ENCODE measurements at places on chromosomes 7 and 10.

DNA sequence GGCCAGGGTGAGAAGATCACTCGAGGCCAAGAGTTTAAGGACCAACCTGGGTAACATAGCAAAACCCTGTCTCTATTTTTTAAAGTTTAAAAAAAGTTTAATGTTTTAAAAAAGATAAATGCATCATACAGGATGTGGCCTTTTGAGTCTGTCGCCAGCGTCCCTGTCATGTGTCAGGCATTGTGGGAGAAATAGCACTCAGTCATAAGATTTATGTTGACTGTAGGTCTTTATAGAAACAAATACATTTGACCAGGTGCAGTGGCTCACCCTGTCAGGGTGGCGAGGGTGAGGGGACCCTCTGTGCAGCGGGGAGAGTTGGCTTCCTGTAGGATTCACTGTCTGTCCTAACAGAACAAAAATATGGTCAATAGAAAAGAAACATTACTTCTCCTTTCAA lies 63.5 kb upstream of the SH2B2 start:
- DNase-seq: no peak

DNA sequence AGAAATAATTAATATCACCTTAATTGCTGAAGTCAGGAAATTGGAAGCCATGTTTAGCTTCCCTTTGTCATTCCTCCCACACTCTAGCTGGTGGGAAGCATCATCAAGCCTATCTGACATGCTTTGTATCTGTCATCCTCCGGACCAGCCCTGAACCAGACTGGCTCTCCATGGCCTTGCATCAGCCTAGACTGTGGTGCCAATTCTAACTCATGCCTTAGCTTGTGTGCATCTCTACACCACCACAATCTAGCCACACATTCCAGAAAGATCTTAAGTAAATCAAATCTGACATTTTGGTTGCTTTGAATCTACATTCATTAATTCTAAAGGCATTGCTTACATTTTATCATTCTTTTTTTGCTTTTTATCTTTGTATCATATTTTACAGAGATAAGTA lies 196.4 kb upstream of the VSTM2A start:
- DNase-seq: no peak

DNA sequence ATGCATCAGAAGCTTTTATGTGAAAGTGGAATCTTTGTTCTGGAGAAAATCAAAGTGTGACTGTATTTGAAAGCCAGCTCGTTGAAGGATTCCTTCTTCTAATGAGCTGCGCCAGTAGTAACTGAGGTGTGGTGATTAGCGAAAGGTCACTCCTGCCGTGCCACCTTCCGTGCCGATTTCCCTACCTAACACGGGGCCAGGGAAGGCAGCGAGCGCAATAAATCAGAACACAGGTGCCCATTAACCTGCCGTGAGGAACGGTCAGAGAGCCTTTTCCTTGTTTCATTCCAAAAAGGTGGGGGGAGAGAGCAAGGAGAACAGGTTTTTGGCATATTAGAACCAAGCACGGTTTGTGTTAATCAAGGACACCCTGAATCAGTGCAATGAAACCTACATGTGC lies 258.0 kb downstream of the CELF2 start:
- no peak for DNase-seq

DNA sequence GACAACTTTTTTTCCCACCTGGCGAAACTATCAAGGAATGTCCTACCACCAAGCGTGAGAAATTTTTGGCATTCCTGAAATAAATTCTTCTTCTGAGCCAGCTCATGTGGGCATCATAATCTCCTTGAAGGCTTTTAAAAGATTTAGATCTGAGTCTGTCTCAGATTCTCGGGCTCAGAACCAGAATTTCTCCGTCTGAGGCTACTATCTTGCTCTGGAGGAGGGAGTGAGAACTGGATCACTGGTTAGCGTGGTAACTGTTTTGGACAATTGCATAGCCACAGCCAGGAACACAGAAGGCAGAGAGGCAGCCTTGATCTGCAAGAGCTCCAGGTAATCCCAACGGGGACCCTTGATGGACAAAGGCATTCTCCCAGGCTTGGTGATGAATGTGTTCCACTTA lies 1.0 kb upstream of the PLAC9 start:
- no peak for DNase-seq

- no peak for DNase-seq
Measured at GRCh38 chr7:11517853-11518252, 314.1 kb downstream of the THSD7A start.

DNA sequence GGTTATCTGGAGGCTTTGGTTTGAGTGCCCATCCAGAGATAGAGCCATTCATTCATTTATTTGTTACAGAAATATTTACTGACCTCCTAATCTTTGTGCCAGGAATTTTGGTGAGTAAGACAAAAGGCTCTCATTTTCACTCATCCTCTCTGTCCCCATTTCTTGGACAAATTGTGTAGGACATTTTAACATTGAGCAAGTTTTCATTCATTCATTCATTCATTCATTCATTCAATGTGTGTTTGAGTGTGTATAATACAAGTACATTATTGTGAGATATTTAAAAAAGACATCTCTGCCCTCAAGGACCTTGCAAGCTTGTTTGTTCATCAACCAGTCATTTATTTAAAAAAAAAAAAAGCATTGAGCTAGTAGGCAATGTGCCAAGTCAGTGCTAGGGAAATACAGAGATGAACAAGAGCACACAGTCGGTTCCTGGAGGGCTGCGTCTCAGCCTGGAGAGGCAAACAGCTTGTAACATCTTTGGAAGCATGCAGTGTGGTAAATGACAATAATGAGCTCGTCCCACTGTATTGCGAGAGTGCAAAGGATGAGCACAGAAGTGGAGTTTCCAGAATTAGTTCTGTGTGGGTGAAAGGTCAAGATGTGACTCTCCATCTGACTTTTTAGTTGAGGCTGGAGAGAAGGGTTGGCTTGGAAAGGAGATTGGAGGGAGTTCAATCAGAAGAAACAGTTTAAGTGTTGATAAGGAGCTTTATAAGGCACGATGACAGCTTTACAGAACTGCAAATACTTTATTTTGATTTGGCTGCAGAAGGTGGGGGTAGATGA lies 50.5 kb upstream of the HBP1 start:
- no peak for DNase-seq

GRCh38 chr10:49611816-49612512 lies 1.9 kb downstream of the SLC18A3 start:
- no peak for DNase-seq

- no peak for DNase-seq
Measured at GRCh38 chr7:50640779-50641178, 75.6 kb upstream of the DDC start.

DNA sequence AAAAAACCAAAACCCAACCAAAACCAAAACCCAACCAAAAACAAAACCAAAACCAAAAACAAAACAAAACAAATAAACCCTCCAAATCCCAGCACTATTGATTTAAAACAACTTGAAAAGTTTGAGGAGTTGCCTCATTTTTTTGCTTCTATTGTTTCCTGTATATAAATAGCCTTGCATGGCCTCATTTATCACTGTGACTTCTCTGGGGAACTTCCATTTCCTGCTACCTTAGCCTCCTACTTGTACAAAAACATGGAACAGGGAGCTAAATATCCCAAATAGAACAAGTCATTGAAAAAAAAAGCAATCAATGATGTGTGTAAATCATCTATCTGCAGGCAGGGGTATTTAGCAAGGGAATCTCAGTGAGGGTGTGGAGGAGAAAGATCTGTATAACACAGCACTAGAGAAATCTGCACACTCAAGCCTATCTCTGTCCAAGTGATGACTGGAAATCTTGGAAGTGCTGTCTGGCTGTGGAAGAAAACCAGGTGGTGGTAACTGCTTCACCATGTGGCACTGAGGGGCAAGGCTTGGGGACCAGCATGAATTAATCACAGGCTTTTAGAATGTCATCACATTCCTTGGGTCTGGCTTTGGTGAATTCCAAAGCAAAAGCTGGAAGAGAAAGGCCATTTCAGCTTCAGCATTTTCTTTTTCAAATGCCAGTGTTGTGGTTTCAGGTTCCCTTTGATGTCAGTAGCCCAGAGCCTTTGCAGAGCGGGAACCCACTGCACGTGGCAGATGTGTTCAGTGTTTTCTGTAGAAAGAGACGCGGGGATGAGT lies 349.5 kb upstream of the ZNF32 start:
- no peak for DNase-seq

DNA sequence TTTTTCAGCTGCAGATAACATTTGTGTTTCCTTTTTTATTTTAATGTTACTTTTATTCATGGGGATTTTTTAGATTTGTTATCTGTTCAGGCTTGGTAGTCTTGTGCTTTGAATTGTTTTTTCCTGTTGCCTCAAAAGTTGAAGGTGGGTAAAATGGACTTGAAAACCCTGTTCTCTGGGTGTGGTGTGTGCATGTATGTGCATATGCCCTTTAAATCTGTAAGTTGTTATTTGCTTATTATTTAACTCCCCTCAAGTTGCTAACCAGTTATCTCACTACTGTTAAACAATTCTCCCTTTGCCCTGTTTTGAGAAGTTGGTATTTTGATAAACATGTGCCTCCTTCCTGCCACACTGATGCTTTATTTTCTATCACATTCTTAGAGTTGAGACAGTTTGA lies 30.6 kb downstream of the TSPAN14 start:
- no peak for DNase-seq

DNA sequence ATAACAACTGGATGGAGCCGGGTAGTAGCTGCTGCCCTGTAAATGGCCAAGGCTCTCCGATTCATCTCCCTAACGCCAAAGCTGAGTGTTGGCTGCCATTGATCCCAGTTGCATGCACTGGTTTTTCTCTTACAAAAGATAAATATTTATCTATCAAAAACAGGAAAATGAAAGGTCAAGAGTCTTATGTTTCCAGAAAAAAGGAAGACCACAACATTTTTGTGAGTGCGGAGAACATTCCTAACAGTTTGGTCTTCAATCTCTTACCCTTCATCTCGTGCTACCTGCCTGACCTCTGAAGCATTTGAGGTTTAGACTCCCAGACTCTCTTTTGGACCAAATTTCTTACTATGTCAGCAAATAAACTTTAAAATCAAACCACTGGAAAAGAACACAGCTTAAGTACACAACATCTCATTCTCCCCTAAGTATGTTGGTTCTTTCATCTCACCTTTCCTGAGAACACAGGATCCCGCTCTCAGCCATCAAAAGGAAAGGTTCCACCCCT lies 61.6 kb downstream of the SORBS1 start:
- DNase-seq: no peak

DNA sequence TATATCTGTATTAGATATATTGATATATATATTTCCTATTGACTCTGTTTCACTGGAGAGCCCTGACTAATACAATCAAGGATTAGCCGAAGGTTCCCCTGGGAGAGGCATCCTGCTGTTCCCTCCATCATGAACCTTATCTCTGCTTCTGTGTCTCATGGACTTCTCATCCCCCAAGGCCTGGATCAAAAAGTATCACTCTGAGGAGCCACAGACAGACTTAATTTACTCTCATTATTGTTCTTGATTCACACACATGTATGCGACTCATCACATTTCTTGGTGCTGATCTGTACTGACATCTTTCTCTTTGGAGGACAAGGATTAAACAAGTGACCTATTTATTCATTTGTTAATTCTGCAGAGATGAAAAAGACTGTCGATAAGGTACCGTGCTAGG lies 550.2 kb downstream of the KCNMA1 start:
- DNase-seq: no peak

GRCh38 chr7:21903020-21903786 lies 42.5 kb downstream of the CDCA7L start:
- DNase-seq: no peak

GRCh38 chr10:33229949-33230267 lies 104.6 kb downstream of the NRP1 start:
- no peak for DNase-seq

DNA sequence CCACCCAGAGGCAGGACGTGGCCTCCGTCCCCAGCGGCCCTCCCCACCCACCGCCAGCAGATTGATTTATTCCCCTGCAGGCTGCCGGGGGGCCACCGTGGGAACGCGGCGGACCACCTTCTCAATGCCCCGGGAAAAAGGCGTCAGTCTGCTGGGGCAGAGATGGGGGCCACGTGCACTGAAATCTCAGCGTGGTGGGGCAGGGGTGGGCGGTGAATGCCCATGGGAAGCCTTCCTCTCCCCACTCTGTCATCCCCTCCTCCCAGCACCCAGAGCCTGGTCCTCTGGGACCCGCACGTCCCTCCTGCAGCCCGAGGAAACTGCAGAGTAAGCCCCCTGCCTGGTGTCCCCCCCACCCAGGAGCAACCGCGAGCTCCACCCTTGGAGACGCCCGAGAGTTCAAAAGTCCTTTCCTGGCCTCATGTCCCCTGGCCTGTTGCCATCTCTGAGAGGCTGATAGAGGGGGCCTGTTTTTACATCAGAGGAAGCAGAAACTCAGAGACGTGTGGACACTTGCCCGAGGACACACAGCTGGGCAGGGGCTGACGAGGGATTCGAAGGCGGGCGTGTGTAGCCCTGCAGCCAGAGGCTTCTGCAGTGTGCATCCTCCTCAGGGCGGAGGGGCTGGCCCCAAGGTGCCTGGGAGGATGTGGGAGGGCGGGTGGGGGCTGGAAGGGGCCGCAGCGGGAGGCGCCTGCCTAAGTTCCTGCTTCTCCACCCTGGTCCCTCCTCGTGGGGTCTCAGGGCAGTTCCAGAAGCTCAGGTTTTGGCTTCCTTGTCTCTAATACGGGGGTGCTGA lies 21.8 kb downstream of the UNCX start:
- no peak for DNase-seq

GRCh38 chr10:26528715-26529393 lies 90.7 kb downstream of the APBB1IP start:
- no peak for DNase-seq
